ENCODE measurements at places on chromosomes 2 and 18. TPM values are rescaled to one million over a fixed set of nuclear protein-coding genes. Genes with fewer than 3 reads are reported as not detected.

The UGT1A4 gene
- total RNA-seq, result not detected

The IFIH1 gene
- 4.4 TPM for total RNA-seq

The AUP1 gene
- 50.0 TPM for total RNA-seq

The PDE1A gene
- 9.6 TPM for total RNA-seq

The ABCG5 gene
- total RNA-seq, result not detected

The CPLX4 gene
- not detected for total RNA-seq
